ENCODE measurements at places on chromosomes 16 and 17.

GRCh38 chr16:85324488-85324887 is 212.2 kb upstream of the CIBAR2 start:
- no peak for DNase-seq

GRCh38 chr16:71609066-71609465 is 16.9 kb upstream of the MARVELD3 start:
- no peak for DNase-seq

DNA sequence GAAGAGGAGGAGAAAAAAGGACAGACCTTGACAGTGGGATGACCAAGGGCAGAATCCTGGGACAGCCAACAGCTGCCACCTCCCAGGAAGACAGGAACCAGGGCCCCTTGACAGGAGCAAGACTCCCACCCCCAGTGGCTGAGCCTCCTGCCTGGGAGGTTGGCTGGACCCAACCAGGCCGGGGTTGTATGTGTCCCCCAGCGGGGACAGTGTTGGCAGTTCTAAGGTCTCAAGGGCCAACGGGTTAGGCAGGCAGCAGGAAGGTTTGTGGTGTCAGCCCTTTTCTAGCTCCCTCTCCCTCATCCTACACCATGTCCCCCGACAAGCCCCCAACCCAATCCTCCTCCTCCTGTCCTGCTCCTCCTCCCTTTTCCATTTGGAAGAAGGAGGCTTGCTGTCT is 126.2 kb downstream of the MRM1 start:
- DNase-seq, result no peak

DNA sequence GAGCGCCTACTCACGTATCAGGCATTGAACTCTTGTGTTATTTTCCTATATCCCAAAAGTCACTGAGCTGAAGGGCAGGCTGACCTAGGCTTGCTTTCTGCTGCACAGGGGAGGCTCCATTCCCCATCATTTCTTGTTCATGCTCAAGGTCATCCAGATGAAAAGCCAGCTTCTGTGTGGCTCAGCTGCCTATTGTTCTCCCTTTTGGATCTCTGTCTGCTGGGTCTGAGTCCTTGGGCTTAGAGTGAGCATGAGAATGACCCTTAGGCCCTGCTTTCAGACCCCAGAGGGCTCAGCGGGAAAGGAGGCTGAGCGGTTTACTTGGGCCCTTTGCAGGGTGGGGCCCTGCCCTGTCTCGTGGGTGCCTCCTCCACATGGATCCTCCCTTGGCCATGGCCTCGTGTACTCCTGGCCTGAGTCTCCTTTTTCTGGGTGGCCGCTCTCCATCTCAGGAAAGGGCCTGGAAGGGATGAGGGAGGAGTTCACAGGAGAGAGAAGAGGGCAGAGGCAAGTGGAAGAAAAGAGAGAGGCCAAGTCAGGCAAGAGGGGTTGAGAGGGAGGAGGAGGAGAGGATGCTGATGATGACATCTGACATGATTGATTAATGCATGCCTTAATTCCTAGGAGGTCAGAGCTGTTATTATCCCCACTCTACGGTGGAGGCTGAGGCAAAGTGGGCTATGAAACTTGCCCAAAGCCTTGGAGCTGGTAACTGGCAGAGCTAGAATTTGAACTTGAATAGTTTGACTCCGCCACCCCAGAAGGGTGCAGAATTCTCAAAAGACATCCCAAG is 19.8 kb upstream of the MAP3K14 start:
- DNase-seq, result no peak

GRCh38 chr16:58433569-58433951 is 41.3 kb downstream of the GINS3 start:
- no peak for DNase-seq
